CD4-positive, alpha-beta T cell treated with Interleukin-6 for 4 hours (primary cell): ENCODE measurements at places on chromosomes 1 and 21.
A peak's percentile ranks its signal among the peaks of the same experiment; 100 is the strongest.

DNA sequence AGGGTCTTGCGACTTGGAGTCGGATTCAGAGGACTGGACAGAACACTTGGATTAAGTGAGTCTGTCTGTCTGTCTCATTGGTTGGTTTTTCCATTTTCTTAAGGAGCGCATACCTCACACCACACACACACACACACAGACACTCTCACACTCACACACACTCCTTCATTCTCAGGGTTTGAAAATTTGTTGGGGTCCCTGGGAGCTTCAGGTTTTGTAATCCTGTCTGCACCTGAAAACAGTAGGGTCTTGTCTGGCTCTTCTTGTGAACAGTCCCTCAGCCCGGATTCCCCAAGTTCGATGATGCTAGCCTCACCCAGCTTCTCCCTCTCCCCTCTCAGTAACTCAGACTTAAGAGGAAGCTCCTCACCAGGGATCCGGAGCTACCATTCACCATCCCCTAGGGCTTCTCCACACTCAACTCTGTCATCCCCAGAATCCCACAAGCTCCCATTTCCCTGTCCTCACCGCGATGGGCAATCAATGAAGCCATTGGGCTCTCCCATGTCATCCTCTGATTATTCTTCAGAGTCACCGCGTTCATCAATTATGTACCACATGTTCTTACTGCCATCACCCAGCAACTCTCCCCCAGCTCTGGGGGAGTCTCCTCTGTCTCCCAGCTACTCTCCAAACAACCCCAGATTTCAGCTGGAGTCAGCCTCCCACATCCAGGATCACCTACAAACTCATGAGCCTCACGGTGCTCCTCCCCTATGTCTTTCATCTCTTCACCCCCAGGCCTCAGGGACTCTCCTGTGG is 1530.9 kb upstream of the TPTE start:
- DNase-seq, result no peak

- no peak for DNase-seq
These were observed 2.1 kb upstream of the RAP1GAP start for GRCh38 chr1:21670956-21671902.

DNA sequence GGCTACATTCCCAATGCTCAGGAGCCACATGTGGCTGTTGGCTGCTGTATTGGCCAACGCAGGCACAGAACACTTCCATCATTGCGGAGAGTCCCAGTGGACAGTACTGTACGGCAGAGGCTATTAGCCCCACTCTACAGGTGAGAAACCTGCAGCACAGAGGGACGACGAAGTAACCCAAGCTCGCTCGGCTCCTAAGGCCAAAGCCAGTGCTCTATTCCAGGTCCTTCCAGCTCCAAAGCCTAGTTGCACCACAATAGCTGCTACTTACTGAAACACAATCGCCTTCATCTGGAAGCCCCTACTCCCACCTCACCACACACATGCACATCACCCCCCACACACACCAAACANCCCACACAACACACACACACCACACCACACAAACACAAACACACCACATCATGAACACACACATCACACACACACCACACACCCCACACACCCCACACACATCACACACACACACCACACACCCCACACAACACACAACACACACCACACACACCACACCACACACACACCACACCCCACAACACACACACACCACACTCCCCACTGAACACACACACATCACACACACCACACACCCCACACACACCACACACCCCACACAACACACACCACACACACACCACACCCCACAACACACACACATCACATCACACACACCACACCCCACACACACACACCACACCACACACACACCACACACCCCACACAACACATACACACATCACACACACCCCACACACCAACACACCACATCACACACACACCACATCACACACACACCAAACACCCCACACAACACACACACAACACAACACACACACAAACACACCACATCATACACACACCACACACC is 3.2 kb downstream of the LYPD8 start:
- DNase-seq, result no peak

GRCh38 chr1:24767351-24767750 is 22.1 kb downstream of the CLIC4 start:
- no peak for DNase-seq

DNA sequence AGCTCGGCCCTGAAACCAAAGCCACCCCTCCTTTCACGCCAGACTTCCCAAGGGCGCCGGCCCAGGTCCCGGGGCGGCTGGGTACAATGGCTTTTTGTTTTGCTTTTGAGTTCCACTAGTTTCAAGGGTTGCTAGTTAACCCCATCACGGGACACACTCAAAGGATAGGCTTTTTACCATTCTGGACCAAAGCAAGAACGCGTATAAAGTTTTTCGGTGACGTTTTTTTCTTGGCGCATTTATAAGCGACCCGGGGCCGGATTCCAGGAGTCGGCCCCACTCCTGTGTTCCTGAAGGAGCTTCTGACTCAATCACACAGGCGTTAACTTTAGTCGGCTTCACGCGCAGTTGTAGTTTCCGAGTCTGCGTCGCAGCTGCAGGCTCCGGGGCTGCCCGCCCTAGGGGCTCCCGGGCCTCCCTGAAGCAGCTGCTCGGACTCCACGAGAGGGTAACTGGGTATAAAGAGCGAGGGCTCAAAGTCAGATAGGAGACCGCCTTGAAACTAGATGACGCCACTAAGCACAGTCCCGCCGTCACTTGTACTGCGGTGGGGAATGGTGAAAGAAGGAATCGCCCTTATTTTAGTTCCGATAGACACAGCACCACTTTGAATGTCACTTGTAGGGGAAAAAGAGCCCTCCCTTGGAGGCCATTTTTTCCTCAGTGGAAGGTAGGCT is 707 bp upstream of the KLHL21 start:
- DNase-seq, result peak; percentile 62

DNA sequence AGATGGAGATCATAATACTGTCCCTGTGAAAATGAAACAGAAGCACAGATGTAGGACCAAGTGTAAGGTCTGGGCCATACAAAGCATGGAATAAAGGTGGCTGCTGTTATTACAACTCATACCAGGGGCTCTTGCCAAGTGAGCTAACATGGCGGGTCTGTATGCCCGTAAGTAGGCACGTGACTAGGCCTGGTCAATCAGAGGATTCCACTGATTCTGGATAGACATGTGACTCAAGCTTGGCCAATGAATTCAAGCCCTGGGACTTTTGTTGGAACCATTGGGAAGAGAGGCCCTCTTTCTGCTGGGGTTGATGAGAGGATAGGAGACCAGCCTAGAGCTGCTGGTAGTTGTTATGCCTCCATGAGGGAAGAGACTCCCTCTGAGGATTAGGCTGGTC is 47.8 kb upstream of the WNT4 start:
- DNase-seq, result no peak

- DNase-seq, result no peak
These were observed 52.9 kb downstream of the KCNAB2 start for GRCh38 chr1:6098303-6099215.

DNA sequence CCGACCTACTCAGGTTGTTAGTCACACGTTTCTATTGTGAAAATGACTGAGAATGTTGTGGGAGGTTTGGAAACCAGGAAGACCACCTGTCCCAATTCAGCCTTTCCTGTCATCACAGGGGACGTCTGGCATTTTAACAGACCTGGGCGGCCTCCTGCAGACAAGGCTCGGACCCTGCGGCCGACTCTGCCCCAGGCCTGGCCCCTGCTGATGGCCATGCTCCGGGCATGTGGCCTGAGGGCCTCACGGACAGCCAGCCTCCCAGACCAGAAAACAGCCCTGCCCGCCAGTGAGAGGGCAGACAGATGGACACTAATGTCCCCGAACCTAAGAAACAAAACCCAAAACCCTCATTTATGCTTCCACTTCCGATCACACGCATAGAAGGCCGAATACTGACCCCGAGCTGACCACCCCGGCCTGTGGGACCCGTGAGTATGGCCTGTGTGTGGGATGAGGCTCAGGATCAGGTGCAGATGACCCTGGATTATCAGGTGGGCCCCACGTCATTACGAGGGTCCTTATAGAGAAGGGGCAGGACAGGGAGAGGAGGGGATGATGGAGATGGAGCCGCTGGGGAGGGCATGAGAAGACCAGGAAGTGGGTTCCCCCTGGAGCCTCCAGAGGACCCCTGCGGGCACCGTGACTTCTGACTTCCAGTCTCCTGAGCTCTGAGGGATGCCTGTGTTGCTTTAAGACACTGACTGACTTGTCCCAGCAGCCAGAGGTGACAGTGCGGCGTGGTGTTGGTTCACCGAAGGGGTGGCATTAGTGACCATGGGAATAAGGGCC is 9.6 kb downstream of the COL18A1 start:
- no peak for DNase-seq

DNA sequence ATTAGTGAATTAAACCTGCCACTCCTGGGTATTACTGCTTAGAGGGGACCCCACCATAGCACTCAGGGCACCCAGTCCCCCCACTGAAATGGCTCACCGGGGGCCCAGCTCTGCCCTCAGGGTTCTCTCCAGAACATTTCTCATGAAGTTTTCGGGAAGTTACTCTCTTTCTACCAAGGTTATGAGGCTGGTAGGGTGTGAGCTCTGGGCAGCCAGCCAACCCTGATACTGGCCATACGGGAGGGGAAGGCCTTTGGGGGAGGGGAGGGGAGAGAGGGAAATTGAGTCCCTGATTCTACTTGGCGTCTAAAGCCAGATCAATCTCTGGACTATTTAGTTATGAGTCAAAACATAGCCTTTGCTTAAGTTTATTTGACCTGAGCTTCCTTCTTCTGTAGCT is 12.9 kb upstream of the PDE9A start:
- no peak for DNase-seq

GRCh38 chr1:168466714-168467131 is 77.1 kb downstream of the XCL2 start:
- no peak for DNase-seq

DNA sequence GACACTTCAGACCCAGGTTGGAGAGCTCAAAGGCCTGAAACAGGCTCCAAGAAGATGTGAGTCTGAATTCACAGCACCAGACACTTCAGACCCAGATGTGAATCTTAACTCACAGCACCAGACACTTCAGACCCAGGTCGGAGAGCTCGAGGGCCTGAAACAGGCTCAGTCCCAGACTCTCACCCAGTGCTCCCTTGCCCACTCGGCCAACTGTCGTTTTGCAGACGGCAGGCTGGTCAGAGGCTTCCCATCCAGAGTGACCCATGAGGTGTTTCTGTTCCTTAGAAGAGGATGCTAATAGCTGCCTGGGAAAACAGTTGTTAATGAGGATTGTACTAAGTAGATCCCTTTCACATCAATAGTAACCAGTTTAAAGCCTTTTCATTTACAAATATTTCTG is 88.4 kb downstream of the ADARB1 start:
- no peak for DNase-seq

DNA sequence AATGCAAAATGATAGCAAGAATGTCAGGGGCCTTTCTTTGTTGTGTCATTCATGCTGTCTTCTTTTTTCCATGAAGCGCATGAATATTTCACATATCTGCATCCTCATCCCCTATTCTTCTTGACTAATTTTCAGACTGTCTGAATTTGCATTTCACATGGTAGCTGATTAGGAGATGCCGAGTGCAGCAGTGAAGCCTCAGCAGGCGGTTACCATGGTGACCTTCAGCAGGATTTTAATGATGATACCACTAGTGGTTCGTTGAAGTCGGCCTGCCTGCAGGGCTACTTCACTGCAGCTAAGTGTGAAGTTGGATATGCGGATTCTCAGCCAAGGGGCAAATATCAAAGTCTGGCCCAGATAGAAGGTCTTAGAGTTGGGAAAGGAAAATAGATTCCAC is 141.8 kb downstream of the NEK7 start:
- no peak for DNase-seq

- DNase-seq, result no peak
These were observed 498.2 kb downstream of the PLPP3 start for GRCh38 chr1:56081173-56081572.

GRCh38 chr1:224368409-224368808 is 11.7 kb downstream of the CNIH4 start:
- DNase-seq, result no peak
